ENCODE measurements at places on chromosomes 6 and 20. TPM values are rescaled to one million over a fixed set of nuclear protein-coding genes. Genes with fewer than 3 reads are reported as not detected.

GRCh38 chr6:160029525-160029924 is 60.6 kb downstream of the IGF2R start:
- no peak for DNase-seq

GRCh38 chr20:35877611-35878010 is 76.7 kb downstream of the SCAND1 start:
- DNase-seq: no peak

DNA sequence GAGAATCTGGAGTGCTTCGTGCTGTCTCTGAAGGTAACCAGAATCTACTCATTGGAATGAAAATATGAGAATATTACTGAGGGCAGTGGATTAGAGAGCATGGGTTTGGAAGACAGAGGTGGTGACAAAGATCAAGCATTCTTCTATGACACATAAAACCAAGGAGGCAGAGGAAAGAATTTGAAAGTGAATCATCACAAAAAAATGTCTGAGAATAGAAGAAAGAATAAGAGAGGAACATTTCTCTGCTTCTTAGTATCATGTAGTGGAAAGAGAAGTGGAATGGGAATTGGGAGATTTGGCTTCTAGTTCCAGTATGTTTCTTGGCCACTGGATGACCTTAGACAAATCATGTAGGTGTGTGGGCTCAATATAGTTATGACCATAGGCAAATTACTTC is 474.0 kb downstream of the TFAP2B start:
- no peak for DNase-seq

CST9 gene
- total RNA-seq: not detected

GRCh38 chr6:137903933-137904821 is 37.1 kb downstream of the TNFAIP3 start:
- DNase-seq: peak; percentile 38

DNA sequence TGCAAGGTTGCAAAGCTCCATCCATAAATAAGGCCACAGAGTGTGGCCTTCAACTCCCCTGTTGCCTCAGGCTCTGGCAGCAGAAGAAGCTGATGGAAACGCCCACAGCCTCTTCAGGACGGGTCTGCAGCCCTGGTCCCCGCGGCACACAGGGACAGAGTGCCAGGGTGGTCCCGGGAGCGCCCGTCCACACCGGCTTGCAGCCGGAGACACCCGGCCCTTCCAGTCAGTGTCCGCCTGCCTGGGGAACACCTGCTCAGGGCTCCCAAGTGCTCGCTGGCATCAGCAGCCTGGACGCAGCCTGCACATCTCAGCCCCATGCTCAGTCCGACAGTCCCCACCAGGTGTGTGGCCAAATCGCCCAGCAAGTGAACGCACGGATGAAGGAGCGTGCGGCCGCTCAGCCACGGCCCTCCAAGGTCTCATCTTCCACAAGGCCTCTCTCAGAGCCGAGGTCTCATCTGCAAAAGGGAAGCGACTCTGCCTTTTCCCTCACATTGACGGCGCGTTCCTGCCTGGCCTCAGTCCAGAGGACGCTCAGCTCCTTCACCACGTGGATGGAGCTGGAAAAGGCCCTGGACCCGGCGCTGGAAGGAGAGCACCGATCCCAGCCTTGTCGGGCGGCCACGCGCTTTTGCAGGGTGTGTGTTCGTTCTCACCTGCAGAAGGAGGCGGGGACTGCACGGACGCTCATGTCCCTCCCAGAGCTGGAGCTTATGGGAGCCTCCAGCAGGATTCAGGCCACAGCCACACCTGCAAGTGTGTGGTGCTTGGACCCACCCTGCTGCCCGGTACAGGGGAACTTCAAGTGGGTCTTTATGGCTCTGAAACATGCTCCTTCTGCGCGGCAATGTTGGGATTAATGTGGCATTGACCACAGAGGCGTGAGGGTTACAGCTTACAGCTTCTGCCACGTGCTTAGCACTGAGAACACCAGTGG is 180.4 kb downstream of the DLL1 start:
- DNase-seq: no peak

GRCh38 chr6:109002051-109002697 is 92.5 kb downstream of the SESN1 start:
- no peak for DNase-seq

TBP gene
- total RNA-seq: 32.1 TPM

LAMP5 gene
- total RNA-seq: not detected

GRCh38 chr6:156190270-156190669 is 586.9 kb upstream of the ARID1B start:
- DNase-seq: no peak

CD93 gene
- total RNA-seq: not detected

ADTRP gene
- total RNA-seq: 0.83 TPM

DNA sequence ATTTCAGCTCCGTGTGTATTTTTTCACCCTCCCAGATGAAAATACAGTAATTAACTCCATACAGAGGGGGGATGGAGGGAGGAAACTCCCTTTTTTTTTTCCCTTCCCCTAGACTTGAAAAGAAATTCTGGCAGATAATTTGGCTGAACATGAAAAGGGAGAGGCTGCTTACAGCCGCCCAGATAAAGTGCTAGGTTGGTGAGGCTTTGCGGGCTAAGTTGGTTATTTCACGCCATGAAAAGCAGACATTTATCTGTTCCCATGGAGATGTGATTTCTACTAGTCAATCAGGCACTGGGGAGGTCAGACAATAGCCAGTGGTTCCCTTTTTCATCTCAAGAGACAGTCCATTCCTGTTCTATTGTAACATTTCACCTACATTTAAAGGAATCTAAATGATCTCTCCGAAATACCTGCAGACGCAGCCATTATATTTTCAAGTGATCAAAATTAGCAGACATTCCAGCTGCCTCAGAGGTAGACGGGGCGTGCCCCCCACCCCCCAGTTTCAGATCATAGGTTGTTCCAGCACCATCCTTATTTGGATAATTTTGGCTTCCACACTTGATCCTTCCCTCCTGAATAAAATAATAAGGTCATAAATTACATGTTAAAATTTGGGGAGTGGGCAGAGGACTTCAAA is 143.9 kb upstream of the ZNF217 start:
- DNase-seq: peak; percentile 53

DNA sequence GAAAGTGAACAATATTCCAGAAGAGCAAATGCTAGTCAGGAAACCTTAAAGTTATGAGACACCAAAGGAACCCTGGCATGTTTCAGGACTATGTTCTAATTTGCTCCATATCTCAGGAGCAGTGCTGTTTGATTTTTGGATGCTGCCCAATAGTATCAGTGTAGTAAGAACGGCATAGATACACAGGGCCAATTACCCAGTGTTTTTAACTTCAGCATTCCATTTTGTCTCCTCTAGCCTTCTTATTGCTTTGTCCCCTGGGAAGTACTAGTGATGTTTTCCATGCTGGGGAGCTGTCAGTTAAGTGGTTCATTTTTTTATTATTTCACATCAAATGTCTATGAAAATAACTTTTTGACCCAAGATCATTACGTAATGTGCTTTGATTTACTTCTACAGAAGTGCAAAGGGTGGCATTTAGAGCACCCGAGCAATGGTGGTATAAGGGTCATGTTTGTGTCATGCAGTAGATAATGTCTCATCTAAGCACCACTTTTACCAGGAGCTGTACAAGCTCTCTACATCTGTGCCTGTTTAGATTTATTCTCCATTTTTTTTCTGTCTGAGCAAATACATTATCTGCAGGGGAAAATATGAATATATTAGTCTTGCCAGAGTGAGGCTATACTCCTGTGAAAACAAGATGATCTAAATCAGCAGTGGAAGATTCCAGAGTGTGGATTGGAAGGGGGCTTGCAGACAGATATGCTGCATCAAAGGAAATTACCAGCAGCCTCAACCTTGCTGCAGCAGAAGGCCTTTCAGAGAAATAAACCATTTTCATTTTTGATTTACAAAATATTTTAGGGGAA is 198.8 kb upstream of the OPRM1 start:
- no peak for DNase-seq

- DNase-seq: no peak
These were observed 198.5 kb downstream of the C6orf118 start for GRCh38 chr6:165110860-165111259.

DNA sequence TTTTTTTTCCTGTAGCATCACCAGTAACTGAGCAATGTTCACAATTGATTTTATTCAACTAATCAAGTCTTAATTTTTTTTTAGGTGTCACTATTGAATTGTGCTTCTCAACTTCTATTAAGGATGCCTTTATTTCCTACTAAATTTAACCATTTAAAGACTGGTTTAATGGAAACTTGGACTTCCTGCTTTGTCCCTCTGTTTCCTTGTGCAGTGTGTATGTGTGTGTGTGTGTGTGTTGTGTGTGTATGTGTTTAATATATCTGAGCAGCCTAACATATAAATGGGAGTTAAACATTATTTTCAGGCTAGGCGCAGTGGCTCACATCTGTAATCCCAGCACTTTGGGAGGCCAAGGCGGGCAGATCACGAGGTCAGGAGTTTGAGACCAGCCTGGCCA is 1.8 kb downstream of the SERPINB6 start:
- no peak for DNase-seq

Measured in HT-29 (cell line).